MV-4-11 (cell line): ENCODE measurements at places on chromosomes 2 and 18.

DNA sequence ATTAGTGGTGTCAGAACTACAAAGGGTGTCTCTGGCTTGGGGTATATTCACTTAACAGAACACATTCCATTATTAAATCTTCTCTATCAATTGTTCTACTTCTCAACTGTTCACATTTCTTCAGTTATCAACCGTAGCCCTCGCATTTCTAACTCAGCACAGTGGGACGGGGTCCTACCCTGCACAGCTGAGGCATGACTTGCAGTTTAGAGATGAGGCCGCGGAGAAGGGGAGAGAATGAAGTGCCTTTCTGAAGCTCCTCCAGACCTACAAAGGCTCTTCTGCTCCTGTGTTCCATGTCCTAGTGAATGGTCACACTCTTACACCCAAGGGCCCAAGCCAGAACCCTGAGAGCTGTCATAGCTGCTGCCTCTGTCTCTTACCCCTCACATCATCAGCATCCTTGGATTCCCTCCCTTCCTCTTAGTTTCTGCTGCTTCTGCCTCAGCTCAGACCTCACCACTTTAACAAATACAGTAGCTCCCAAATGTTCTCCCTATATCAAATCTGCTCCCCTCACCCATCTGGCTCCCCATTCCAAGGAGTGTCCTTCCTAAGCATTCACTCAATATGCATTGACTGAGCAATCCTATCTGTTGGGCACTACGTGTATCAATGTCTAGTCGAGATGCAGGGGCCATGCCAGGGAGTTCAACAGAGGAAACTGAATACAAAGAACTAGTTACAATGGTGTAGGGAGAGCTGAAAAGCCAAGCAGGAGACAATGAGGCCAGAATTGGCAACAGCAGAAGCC lies 34.3 kb upstream of the MRPL19 start:
- no peak for DNase-seq

GRCh38 chr18:3806656-3807055 lies 356.7 kb downstream of the TGIF1 start:
- no peak for DNase-seq

DNA sequence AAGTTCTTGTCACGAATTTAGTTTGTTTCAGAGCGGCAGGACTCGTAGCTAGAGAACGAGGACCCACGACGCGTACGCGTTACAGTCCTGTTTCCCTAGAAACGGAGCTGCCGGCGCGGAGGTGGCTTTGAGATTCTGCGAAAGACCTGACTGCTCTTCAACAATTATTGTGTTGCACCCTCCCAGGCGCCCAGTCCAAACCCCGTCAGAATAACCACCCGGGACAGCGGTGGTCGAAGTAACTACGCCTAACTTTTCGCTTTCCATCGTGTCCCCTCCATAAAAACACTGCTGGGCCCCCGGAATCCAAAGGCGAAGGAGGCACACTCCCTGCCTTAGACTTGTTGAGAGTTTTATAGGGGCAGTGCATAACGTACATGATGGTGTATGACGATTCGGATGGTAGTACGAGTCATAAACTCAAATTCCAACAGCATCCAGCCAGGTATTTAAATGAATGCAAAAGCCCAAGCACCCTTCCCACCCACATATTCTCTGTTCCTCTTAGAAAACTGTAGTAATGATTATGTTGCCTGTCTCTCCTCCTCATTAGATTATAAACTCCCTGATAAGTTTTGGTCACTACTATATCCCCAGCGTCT lies 651 bp upstream of the STAM2 start:
- peak; percentile 33 for DNase-seq

DNA sequence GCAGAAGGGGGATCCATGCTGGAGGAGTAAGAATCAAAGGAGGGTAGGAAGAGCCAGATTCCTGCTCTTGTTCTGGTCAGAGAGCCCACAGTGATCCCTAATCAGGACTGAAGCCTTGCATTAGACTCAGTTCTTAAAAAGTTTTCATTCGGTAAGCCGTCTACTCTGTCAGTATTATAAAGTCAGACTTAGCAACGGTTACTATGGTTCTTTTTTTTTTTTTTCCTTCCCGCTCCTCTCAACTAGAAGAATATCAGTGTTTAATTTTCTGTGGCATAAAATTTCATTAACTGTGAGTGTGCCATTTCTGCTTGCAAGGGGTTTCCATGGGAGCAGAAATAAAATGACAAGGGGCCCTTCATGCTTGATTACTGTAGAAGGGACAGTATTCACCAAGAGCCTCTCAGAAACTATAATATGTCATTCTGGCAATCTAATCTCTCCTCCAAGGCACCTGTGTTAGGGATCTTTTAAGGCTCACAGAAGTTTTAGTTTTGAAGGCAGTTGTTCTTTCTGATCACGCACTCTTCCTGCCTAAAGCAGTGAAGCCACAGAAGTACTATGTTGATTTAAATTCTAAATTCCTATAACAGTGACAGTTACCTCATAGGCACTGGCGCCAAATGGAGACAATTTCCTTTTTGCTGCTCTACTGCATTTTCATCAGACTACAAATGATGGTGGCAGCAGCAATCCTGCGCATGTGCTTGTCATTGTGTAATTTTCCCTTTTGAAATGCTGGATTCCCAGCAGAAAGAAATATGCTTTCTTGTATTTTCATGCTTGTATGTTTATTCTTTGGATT lies 57.0 kb downstream of the OSBPL6 start:
- no peak for DNase-seq

GRCh38 chr2:105893011-105893995 lies 148.6 kb downstream of the NCK2 start:
- peak; percentile 53 for DNase-seq

- no peak for DNase-seq
Measured at GRCh38 chr18:23936381-23936958, 78.1 kb upstream of the TTC39C start.

DNA sequence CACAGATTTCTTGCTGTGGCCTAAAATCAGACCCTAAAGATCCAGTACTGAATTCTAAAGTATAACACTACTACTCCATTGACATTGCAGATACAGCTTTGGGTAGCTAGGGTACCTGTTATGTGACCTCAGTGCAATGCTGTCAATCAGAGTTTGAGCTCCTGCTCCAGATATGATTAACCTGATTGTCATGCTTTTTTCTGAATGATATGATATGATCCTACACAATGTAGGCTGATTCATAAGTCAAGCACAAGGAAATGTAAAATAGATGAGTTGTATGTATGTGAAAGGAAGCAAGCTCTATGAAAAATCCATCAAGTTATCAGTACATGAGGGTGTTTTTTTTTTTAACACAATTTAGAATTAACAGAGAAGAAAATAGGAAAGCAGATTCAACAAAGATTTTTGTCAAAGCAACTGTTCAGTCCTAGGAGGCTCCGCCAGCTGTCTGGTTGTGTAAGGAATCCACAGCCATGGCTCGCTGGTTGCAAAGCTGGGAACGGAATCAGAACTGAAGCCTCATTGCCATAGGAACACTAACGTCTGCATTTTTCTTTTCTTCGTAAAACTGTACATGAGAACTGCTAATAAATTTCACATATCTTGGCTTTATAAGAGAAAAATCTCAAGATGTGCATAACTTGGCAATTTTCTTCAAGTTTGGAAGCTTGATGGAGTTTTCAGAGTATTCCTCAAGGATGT lies 52.9 kb downstream of the NR4A2 start:
- DNase-seq = no peak

GRCh38 chr2:239215988-239216613 lies 184.7 kb downstream of the HDAC4 start:
- no peak for DNase-seq

DNA sequence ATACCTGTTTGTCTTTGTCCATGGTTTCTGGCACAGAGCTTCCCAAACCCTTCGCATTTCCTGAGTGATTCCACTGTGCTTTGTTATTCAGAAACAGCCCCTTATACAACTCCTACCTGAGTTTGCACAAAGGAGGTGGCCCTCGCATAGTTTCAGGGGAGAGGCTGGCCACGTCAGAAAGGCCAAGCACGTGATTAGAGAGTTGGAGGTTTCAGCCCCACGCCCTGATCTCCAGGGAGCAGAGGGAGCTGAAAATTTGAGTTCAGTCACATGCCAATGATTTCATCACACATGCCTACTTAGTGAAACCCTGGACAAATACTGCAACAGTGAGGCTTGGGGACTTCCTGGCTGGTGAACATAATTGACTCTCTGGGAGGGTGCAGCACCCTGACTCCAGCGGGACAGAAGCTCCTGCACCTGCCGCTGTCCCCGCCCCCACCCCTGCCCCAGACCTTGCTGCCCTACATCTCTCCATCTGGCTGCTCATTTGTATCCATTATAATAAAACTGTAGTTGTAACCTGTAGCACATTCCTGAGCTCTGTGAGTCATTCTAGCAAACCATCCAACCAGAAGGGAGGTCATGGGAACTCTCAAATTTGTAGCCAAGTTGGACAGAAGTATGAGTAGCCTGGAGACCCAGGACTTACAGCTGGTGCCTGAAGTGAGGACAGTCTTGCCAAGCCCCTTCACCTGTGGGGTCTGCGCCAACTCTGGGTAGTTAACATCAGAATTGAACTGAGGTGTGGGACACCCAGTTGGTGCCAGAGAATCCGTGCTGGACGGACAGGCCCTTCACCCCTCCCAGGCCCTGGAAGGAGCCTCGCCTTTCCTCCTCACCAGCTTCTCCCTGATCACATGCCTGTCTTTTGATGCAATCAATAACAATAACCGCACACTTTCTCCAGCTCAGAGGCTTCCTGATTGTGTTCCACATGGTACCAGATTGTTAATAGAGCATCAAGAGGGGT lies 224.3 kb downstream of the ANAPC1 start:
- peak; percentile 89 for DNase-seq

- DNase-seq = peak; percentile 68
Measured at GRCh38 chr2:240620859-240621258, 4.4 kb upstream of the GPR35 start.

DNA sequence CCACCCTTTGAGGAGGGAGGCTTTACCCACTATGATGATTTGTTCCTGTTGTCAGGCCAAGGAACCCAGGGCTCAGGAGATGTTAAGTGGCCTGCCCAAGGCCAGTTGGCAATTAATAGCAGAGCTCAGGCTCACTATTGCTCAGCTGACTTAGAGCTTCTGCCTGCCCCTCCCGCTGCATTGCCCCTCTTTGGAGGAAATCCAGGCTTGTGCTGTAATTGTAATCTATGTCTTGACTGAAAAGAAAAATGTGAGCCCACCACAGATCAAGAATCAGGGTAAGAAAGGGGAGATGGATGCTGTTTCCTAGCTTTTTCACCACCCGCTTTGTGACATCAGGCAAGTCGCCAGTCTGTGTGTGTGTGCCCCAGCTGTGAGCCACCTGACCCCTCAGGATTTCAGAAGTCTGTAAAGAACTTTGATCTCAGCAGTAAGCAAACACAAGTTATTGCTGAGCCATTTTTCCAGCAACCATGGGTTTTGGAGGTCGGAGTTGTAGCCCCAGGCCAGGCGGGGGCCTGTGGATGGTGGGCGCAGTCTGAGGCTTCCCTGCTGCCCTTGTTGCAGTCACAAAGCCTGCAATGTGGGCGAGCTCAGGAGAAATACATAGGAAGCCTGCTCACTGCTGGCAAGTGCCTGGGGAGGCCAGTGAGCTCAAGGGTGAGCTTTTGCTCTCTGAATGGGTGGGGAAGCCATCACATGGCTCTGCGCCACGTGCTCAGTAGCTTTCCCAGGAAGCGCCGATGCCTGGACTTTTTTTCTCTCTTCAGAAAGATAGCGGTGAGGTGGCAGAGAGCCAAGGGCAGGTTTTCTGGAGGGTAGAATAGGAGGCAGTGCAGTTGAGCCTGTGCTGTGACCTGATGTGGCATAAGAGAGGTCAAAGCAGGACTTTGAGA lies 6.1 kb downstream of the CABLES1 start:
- peak; percentile 72 for DNase-seq

- DNase-seq = peak; percentile 13
Measured at GRCh38 chr2:212683346-212684097, 144.9 kb upstream of the ERBB4 start.

GRCh38 chr18:70046796-70047195 lies 99.1 kb upstream of the CD226 start:
- no peak for DNase-seq

DNA sequence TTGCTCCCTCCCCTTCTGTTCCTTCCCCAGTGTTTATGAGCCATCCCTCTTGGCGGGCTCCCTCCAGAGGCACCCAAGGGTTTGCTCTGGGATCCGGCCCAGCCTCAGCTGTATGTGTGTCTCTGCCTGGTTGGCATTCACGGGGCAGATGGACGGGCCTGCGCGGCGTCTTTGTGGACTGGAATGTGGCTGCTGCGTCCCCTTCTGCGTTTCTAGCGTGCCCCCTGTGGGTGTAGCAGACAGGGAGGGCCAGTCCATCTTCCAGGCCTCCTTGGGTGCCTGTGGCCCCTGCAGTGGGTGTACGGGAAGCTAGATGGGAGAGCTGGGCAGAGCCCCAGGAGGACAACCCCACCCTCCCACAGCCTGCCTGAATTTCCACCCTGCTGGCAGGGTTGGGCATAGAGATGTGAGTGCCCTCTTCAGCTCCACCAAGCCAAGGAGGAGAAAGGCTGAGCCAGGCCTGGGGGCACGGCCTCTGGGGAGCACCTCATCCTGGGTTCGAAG lies 15.7 kb downstream of the GPC1 start:
- no peak for DNase-seq

DNA sequence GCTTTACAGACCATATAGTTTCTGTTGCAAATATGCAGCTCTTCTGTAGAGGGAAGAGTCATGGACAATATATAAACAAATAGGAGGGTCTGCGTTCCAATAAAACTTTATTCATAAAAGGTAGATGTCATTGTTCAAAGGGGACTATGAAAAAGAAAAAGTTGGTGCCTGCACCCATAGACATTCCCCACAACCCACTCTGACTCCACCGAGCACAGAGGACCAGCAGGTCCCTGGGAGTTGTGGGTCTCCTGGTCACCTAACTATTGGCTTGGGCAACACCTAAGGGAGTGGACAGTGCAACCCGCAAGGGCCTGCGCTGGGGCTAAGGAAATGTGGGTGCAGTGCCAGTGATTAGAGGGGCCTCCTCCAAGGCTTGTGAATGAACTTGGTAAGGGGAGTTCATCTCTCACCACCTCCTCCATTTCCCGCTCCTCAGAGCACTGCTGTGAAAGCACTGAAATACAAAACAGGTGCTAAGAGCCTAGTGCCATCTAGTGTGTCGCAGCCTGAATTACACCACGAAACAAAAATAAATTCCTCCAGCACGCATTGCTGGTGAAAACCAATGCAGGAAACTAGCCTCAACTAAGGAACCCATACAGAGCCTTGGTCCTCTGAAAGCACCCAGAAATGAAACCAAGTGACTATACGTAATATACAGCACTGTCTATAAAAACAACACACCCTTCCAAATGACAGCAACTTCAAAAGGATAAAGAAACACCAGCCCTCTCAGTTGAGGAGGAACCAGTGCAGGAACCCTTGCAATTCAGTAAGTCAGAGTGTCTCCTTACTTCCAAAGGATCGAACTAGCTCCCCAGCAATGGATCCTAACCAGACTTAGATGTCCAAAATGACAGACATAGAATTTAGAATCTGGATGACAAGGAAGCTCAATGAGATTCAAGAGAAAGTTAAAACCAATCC lies 166.6 kb downstream of the RNF144A start:
- peak; percentile 45 for DNase-seq

GRCh38 chr2:39837856-39838453 lies 58.9 kb upstream of the THUMPD2 start:
- peak; percentile 43 for DNase-seq
